Stimulated activated CD4-positive, alpha-beta T cell treated with anti-CD3 and anti-CD28 coated beads, Interleukin-1b, Interleukin-23, amount 100 ng/mL, for 24 hours (primary cell): ENCODE measurements at places on chromosomes 5 and 9.

DNA sequence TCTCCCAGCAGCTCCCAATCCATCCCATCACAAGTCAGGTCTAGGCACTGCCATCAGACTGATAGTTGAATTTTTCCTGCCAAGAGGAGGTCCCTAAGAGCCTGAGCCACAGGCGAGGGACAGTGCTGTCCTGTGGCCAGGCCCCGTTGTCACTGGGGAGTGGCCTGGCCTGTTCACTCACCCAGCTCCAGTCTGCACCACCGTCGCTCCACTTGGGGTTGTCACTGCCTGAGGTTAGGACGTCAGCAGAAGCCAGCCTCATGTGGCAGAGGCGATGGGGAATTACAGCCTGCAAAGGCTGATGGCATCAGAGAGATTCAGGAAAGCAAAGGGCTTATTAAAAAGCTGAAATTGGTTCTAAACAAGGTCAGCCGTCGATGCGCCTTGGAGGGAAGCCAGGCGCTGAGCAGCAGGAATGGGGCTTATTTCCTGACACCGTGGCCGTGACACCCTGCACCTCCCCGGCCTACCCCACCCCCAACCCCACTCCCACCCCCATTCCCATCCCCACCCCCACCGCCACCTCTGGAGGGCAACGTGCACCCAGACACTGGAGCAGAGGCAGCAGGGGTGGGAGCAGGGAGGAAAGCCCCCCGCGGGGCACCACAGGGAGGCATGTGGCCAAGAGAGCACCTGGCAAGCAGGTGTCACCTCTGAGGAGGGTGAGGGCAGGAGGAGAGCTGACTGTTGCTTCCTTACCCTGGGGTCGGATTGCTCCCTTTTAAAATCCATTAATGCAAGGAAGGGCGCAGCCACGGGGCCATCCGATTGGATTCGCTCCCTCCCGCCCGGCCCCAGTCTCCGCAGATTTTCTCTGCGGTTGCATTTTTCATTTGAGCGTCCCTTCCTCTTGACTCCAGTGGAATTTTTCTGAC lies 3.1 kb upstream of the DBH start:
- no peak for DNase-seq

- DNase-seq: no peak
Observed at GRCh38 chr5:36877667-36878391, 1.3 kb downstream of the NIPBL start.

DNA sequence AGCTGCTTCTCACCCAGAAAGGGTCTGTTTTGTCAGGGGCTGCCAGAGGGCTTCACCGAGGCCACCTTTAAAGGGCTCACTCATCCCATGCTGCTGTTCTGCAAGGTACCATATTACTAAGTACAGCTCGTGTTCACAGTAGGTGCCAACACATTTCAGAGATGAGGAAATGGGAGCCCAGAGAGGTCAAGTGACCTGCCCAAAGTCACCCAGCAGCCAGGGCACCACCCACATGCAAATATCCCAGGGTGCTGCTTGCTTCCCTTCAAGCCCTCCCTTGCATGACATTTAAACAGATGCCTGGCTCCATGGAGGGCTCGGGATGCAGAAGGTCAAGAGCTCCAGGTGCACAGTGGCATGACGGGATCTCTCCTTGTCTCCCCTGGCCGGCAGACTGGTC lies 123.5 kb upstream of the SARDH start:
- DNase-seq: no peak

- no peak for DNase-seq
Observed at GRCh38 chr5:133192716-133193115, 140.9 kb downstream of the HSPA4 start.

GRCh38 chr9:133359399-133360175 lies 3.2 kb downstream of the SURF2 start:
- DNase-seq: no peak

- no peak for DNase-seq
Observed at GRCh38 chr5:180155365-180155926, 53.6 kb downstream of the RASGEF1C start.

- DNase-seq: no peak
Observed at GRCh38 chr5:157486221-157486681, 26.2 kb downstream of the NIPAL4 start.

DNA sequence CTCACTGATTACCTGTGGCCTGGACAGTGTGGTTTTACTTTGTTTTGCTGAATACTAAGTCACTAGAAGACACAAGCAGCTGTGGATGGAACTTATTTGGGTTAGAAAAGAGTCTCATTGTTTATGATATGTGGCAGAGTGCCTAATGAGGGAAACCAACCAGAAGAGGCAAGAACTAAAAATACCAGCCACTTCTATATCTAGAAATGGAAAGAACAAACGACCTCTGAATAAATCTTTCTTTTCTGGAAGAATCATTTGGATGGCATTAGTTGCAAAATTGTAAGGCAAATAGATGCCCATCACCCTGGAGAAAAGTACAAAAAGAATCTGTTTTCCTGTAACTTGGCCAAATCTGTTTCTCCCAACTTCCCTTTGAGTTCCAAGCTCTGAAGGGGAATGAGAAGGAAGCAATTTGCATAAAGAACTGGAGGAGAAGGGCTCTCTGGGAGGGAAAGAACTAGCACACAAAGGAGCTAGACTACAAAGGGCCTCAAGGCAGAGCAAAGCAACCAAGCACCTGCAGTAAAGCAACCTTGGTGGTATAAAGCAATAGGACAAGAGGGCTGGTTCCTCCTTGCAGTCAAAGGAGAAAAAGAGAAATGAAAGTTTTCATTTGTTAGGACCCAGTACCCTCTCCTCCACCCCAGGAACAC lies 455.4 kb downstream of the CAAP1 start:
- DNase-seq: no peak

DNA sequence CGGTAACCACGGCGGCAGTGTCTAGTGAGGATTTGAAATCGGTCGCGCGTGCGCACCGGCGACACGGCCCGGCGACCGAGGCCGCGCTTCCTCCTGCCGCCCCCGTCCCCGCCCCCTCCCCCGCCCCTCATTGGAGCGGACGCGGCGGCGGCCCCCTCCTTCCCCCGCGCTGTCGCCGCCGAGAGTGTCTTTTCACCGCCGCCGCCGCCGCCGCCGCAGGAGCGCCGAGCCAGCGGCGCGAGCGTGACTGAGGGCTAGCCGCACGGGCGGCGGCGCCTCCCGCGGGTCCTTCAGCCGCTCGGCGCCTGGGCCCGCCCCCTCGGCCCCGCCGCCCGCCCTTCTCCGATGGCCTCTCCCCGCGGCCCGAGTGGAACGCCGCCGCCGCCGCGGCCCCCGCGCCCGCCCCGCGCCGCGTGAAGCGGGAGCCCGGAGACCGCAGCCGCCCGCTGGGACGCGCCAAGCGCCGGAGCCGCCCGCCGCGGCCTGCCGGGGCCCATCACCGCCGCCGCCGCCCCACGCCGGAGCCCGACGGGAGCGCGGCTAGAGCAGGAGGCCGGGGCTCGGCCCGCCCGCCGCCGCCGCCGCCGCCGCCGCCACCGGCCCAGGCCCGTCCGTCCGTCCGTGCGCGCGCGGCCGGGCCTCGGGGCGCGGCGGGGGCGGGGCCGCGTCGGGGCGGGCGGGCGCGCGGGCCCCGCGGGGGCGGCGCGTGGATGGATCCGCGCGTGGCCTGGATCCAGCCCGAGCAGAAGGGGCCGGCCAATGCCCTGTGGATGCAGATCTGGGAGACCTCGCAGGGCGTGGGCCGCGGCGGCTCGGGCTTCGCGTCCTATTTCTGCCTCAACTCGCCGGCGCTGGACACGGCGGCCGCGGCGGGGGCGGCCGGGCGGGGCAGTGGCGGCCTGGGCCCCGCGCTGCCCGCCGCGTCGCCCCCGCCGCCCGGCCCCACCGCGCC lies at the start of gene TENT4A:
TENT4A (plus strand) TSS at position 159 of the 952 bp plus-strand sequence; CDS start at position 711, 552 bp downstream.
- DNase-seq: no peak

DNA sequence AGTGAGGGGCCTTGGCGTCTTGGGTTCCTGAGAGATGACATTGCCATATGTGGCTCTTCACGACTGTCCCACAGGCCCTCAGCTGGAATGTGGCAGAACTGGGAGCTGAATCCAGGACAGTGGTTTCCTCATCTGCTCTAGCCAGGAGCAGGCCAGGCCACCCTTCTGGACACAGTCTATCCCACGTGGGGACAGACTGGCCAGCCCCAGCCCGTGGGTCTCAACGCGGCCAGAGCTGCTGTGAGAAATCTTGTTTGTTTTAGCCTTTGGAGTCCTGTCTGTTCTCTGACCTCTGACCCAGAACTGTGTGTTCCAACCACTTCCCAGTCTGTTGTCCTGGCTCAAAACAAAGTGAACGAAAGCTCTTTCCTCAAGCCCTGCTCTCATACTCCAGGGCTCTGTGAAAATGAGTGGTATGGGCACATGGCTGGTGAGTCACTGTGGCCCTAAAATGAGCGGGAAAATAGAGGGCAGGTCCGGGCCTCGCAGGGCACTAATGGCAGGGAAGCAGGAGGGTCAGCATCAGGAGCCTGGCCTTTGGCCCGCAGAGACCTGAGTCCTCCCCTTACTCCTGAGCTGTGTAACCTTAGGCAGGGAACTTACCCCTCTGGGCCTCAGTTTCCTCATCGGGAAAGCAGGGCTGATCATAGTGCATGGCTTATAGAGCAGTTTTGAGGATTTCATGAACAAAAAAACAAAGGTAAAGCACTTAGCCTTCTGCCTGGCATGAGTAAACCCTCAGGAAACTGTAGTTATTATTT lies 34.8 kb upstream of the GLRX start:
- no peak for DNase-seq

- DNase-seq: no peak
Observed at GRCh38 chr9:22838266-22838665, 391.6 kb downstream of the DMRTA1 start.

GRCh38 chr5:120298981-120299380 lies 165.1 kb upstream of the PRR16 start:
- DNase-seq: no peak

DNA sequence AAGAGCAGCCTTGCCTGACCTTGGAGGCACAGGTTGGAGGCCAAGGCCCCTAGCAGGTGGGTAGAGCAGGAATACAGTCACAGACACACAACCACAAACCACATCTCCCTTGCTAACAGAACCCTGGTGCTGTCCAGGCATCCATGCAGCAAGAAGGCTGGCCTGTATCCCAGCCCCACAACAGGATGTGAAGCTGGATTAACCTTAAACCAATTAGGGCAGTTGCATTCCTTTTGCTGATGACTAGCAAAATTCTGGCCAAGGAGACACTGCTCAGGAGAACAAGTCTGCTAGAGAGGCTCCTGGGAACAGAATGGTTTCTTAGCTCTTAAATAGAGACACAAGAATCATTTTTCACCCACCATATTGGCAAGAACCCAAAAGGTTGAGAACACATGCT lies 97.8 kb downstream of the C5orf15 start:
- DNase-seq: no peak

DNA sequence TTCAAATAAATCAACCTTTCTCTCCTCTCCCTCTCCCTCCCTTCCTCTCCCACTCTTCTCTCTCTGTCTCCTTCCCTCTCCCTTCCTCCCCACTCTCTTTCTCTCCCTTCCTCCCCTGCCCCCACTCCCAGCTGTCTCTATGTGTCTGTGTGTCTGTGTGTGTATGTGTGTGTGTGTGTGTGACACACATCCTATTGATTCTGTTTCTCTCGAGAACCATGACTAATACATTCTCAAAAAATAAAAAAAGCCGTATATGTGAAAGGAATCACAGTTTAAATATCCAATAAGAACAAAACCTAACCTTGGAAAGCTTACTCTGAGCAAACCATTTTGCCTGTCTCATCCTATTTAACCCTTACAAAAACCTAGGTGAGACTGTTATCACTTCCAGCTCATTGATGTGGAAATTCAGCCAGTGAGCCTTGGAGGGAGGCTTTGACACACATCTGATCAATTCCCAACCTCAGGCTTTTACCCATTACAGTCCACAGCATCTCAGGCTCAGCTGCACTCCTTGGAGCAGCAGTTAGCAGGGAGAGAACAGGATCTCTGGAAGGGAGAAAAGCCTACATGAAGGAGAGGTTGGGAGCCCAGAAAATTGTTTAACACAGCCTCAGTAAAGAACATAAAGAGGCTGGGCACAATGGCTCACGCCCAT lies 8.3 kb downstream of the HSD17B3 start:
- DNase-seq: no peak

- DNase-seq: no peak
Observed at GRCh38 chr9:61666849-61667371, 477.1 kb downstream of the SPATA31A7 start.

DNA sequence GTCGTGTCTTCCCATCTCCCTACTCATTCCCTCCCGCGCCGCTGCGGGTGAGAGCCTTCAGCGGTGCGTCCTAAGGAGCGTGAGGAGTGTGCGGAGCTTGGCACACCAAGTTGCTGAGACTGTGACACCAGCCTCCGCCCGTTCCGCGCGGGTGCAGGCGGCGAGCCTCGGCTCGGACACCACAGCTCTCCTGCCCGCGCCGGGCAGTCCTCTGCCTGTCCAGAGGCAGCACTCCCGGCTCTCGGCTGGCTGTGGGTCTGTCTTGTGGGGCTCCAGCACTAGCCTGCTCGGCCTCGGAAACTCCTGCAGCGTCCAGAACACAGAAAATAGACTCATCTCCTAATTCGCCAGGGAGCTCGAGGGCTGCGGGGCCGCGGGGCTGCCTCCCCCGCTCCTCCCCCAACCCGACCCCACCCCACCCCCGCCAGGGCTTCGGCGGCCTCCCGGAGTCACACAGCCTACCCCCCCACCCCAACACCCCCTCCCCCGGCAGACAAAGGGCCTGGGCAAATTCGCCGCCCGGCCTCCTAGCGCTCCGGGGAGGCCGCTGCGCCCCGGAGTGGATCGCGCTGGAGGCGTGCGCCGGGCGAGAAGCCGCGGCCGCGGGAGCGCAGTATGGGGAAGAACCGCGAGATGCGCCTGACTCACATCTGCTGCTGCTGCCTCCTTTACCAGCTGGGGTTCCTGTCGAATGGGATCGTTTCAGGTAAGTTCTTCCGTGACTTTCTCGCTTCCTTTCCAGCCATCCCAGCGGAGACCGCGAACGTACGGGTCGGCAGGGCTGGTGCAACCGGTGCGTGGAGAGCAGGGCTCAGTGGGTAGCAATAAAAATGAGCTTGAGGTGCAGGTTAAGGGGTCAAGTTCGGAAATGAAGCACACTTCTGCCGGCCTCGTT lies at the start of gene ADAMTS19:
ADAMTS19 (plus strand) TSS at position 522 of the 895 bp plus-strand sequence; CDS start at position 616, 94 bp downstream.
- no peak for DNase-seq

DNA sequence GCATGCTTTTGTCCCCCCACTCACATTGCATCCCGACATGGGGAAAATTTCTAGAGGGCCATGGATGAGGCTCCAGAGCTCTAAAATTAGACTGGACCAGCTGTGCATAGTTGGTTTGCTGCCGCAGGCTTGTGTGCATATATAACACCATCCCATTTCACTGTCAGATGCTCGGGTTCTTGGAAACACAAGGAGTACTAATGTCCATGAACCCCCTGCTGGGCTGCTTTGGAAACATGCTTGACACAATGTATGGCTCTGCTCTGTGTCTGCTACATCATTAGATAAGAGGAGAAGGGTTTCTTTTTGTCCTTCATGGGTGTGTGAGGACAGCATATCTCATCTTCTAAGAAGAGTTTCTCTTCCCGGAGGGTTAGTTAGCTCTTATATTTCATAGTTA lies 292.1 kb upstream of the RORB start:
- no peak for DNase-seq
